Transverse colon (tissue), 4 donors: ENCODE measurements at places on chromosomes 4 and X. TPM values are rescaled to one million over a fixed set of nuclear protein-coding genes. Genes with fewer than 3 reads are reported as not detected.
A peak's percentile ranks its signal among the peaks of the same experiment; 100 is the strongest.

FGFRL1 gene
- 13.1 TPM for total RNA-seq

GRCh38 chr4:152939621-152940020 is 3.5 kb downstream of the FHDC1 start:
- peaks cover 44% of the 10 kb centered on the region for H3K4me1 ChIP-seq
- H3K27ac ChIP-seq, result no peak overlapping the region
- no peak for DNase-seq
- H3K4me3 ChIP-seq, result no peak overlapping the region

CLCN4 gene
- total RNA-seq, result 1.1 TPM

GRCh38 chrX:154534526-154535322 is 11.9 kb downstream of the G6PD start:
- no peaks in the 10 kb centered on the region for H3K27me3 ChIP-seq
- no peaks in the 10 kb centered on the region for H3K4me1 ChIP-seq
- peak overlapping the region; percentile 54 for H3K27ac ChIP-seq
- DNase-seq, result peak; percentile 92
- H3K36me3 ChIP-seq, result no peaks in the 10 kb centered on the region
- H3K4me3 ChIP-seq, result no peak overlapping the region

DNA sequence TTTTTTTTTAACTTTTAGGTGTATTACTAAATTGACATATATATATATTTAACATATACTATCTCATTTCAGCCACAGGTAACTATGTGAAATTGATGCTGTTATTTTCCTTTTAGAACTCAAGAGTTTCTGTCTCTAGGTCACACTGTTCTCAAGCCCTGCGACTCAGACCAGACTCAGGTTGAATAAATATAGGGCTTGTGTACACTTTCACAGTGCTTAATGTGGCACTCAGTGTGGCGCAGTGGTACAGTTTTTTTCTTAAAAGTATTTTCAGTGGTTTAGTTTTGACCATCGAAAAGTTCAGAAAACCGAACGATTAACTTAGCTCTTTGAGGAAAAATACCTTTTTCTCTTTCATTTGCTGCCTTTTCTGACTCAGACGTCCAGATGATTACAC is 24.7 kb downstream of the PACRGL start:
- no peak overlapping the region for H3K27ac ChIP-seq
- peaks cover 45% of the 10 kb centered on the region for H3K36me3 ChIP-seq
- H3K4me1 ChIP-seq, result no peaks in the 10 kb centered on the region
- no peaks in the 10 kb centered on the region for H3K27me3 ChIP-seq
- DNase-seq, result no peak

DNA sequence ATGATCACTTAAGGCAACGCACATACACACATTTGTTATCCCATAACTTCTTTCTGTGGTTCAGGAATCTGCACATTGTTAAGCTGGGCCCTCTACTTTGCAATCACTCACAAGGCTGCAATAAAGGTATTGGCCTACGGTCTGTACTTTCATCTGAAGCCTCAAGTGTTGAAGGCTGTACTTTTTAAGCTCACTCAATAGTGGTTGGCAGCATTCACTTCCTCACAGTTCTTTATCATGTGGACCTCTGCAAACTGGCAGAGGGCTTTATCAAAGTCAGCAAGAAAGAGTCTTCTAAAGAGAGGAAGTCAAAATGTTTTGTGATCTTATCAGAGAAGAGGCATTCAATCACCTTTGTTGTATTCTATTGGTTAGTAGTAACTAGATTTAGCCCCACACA is 301.4 kb upstream of the EPHA5 start:
- no peaks in the 10 kb centered on the region for H3K27me3 ChIP-seq
- no peaks in the 10 kb centered on the region for H3K4me1 ChIP-seq
- no peaks in the 10 kb centered on the region for H3K36me3 ChIP-seq
- no peak overlapping the region for H3K4me3 ChIP-seq
- H3K27ac ChIP-seq, result no peak overlapping the region

BMP3 gene
- total RNA-seq, result 55.4 TPM

- no peaks in the 10 kb centered on the region for H3K36me3 ChIP-seq
- H3K4me1 ChIP-seq, result no peaks in the 10 kb centered on the region
- no peak for DNase-seq
- no peak overlapping the region for H3K27ac ChIP-seq
- no peak overlapping the region for H3K4me3 ChIP-seq
Measured at GRCh38 chr4:1608196-1608820, 75.8 kb downstream of the FAM53A start.

DOK7 gene
- 0.95 TPM for total RNA-seq

TRIM60 gene
- not detected for total RNA-seq

TLR1 gene
- 4.4 TPM for total RNA-seq

DNA sequence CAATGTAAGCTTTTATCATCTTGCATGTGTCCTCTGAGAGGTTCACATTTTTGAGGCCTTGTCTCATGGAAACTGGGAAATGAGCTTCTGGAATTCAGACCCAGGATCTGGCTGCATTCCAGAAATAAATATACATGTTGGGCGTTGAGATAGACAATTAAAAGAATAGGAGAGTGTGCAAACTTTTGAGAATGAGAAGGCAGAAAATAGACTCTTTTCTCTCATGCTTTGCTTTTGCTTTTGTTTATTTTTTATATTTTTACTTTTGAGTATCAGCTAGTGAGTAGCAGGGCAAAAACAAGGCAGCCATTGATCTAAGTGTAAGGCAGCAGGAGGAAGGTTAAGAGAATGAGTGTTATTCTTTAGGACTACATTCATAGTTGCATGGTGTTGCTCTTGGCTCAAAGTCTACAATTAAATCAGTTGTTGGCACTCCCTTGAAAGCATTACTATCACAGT is 12.4 kb downstream of the SHROOM3 start:
- no peaks in the 10 kb centered on the region for H3K36me3 ChIP-seq
- no peak for DNase-seq
- H3K27me3 ChIP-seq, result no peaks in the 10 kb centered on the region

PIR gene
- total RNA-seq, result 11.6 TPM

DNA sequence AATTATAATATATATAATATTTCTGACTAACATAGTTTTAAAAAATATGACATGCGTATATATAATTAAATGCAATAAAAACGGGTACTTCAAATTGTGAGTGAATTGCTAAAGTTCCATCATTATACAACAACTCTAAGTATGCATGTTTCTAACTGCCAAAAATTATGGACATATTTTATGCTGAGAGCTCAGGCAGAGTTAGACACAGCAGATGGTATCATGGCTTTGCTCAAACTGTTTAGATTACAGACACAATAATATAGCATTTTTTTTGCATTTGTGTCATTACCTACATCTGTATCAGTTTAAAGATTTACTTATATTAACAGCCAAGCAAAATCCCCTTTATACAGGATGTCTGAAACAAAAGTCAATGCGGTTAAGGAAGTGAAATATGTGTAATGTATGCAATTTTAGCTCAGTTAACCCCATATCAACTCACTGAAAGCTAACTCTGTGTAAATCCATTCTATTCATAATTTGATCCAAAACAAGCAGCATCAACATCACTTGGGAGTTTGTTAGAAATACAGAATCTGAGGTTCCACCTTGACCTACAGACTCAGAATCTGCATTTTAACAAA is 119.1 kb upstream of the CNKSR2 start:
- no peak for DNase-seq
- no peaks in the 10 kb centered on the region for H3K4me1 ChIP-seq
- no peaks in the 10 kb centered on the region for H3K36me3 ChIP-seq
- no peak overlapping the region for H3K4me3 ChIP-seq
- no peaks in the 10 kb centered on the region for H3K27me3 ChIP-seq

DNA sequence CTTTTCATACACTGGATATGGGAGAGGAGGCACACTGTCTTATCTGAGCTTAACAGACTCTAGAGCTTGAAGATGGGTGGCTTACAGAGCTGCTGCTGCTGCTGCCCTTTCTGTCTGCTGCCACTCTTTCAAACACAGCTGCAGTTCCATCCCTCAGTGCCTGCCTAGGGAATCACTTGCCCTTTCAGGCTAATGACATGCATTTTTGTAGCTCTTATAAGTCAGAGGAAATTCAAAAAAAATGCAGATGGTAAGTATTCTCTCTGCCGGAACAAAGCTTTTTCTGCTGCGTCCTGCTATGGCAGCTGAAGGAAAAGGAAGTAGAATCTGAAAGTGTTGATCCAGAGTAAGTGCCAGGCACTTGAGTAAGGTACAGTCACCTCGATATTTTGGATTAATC is 460.4 kb upstream of the DIAPH2 start:
- no peak for DNase-seq
- no peaks in the 10 kb centered on the region for H3K36me3 ChIP-seq
- H3K4me1 ChIP-seq, result no peaks in the 10 kb centered on the region
- no peak overlapping the region for H3K27ac ChIP-seq
- H3K27me3 ChIP-seq, result no peaks in the 10 kb centered on the region

GRCh38 chr4:173652283-173652931 is 122.4 kb upstream of the HAND2 start:
- no peak for DNase-seq
- no peaks in the 10 kb centered on the region for H3K27me3 ChIP-seq
- H3K4me1 ChIP-seq, result no peaks in the 10 kb centered on the region
- H3K27ac ChIP-seq, result peak overlapping the region; percentile 9

- no peak overlapping the region for H3K4me3 ChIP-seq
- no peaks in the 10 kb centered on the region for H3K4me1 ChIP-seq
- DNase-seq, result no peak
- no peaks in the 10 kb centered on the region for H3K36me3 ChIP-seq
- H3K27ac ChIP-seq, result no peak overlapping the region
Measured at GRCh38 chr4:182694551-182694950, 222.6 kb downstream of the DCTD start.

DNA sequence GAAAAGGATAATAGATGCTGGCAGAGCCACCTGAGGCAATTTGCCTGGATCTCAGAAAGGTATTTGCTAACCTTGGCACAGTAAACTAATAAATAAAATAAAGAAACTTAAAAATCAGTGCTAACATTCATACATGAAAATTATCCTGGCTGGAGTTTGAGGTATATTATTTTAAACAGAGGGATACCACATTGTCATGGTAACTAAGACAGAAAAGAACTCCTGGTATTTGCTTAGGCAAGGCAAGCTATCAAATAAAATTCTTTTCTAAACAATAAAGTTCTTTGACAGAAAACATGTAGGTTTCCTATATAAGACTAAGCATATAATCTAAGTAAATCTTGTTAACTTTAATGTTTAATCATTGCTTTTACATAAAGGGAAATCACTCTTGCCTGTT is 218.8 kb downstream of the MAGEB17 start:
- no peak overlapping the region for H3K27ac ChIP-seq
- no peaks in the 10 kb centered on the region for H3K27me3 ChIP-seq

DNA sequence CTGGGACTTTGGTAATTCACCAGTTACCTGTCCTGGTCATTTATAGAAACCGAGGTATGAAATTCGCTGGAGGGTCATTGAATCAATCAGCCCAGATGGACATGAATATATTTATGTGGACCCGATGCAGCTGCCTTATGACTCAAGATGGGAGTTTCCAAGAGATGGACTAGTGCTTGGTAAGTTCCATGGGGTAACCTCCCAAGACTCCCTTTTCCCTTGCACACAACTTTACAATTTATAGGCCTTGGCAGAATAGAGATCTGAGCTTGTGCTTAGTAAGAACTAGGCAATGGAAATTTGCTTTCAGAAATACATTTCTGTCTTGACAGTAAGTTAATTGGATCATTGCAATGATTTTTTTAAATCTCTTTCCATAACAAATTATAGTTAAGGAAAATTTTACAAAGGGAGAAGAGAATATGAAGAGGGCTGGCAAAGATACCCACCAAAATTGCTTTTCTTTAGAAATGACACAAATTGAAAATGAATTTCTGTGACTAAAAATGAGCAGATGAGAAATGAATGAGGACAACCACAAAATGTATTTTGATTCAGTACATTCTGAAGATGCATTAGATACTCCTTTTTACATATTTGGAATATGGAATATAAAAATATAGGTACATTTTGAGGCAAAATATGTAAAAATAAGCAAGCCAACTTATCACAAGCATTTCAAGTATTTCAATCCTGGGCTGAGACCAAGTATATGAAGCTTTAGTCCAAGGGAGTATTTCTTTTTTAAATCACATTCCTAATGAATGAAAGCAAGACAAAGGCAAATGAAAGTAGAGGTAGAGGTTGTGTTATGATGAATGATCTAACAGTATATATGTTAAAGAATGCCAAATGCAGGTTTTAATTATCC is 45.9 kb downstream of the PDGFRA start:
- no peak for DNase-seq
- no peaks in the 10 kb centered on the region for H3K36me3 ChIP-seq
- no peak overlapping the region for H3K4me3 ChIP-seq
- H3K4me1 ChIP-seq, result no peaks in the 10 kb centered on the region
- H3K27me3 ChIP-seq, result peaks cover 6% of the 10 kb centered on the region

NXF2B gene
- total RNA-seq, result not detected
